ENCODE measurements at places on chromosomes 12 and 14. TPM values are rescaled to one million over a fixed set of nuclear protein-coding genes. Genes with fewer than 3 reads are reported as not detected.
A peak's percentile ranks its signal among the peaks of the same experiment; 100 is the strongest.

- peak; percentile 63 for DNase-seq
Observed at GRCh38 chr12:14167005-14167628, 185.7 kb upstream of the GRIN2B start.

- DNase-seq = no peak
Observed at GRCh38 chr12:94588346-94588745, 62.0 kb downstream of the TMCC3 start.

Gene TAS2R14
- 2.7 TPM for polyA plus RNA-seq

- no peak for DNase-seq
Observed at GRCh38 chr12:28994179-28994715, 154.8 kb upstream of the FAR2 start.

GRCh38 chr12:39989501-39989900, 116.4 kb downstream of the SLC2A13 start:
- no peak for DNase-seq

DNA sequence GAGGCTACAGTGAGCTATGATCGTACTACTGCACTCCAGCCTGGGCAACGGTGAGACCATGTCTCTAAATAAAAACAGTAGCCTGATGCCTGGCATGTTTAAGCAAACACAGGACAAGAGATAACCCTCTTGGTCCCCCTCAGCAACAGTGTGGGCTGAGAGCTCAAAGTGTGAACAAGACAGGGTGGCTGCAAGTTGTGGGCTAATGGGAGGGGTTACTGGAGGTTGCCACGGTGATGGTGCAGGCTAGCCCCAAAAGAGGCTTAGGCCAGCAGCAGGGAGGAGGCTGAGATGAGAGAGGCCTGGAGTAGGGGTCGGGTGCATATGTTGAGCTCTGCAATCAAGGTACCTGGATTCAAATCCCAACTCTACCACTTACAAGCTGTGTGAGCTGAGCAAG, 3.4 kb upstream of the LGMN start:
- no peak for DNase-seq

DNA sequence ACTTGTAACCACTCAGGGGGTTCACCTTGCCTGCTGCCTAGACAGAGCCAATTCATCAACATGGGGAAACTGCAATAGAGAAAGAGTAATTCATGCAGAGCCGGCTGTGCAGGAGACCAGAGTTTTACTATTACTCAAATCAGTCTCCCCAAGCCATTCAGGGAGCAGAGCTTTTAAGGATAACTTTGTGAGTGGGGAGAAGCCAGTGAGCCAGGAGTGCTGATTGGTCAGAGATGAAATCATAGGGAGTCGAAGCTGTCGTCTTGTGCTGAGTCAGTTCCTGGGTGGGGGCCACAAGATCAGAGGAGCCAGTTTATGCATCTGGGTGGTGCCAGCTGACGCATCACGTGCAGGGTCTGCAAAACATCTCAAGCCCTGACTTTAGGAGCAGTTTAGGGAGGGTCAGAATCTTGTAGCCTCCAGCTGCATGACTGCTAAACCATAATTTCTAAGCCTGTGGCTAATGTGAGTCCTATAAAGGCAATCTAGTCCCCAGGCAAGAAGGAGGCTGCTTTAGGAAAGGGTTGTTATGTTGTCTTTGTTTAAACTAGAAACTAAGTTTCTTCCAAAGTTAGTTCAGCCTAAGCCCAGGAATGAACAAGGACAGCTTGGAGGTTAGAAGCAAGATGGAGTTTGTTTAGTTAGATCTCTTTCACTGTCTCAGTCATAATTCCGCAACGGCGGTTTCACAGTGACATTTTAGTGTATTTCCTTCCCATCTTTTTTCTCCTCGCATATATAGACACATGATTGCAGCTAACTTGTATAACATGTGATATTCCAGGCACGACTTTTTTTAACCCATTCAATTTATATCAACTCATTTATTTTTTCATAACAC, 68.9 kb upstream of the NCOR2 start:
- DNase-seq = no peak

GRCh38 chr12:28171356-28172060, 18.7 kb upstream of the CCDC91 start:
- DNase-seq = no peak

Gene GPRC5D
- polyA plus RNA-seq = 0.69 TPM

Gene OTUB2
- polyA plus RNA-seq = 0.48 TPM

- DNase-seq = peak; percentile 50
Observed at GRCh38 chr14:60722357-60723115, 1.6 kb downstream of the SIX4 start.

DNA sequence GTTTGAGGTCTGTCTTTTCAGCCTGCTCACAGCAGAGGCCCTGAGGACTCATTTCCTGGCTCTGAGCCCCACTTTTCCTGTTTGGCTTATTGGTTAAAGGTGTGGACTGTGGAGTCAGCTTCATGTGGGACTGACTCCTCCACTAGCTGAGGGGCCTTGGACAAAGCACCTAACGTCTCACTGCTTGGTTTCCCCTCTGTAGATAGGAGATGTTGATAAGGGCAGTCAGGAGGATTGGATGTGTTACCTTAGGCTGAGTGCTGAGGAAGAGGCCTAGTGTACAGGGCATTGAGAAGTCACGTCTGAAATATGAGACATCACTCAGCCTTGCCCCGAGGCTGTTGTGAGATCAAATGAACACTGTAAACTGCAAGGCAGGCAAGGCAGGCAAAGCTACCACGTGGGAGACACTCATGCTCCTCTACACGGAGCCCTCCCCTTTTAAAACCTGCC, 27.1 kb upstream of the TCL1A start:
- DNase-seq = no peak

Gene ADAM21
- not detected for polyA plus RNA-seq

- DNase-seq = no peak
Observed at GRCh38 chr14:40955131-40955505, 651.6 kb upstream of the LRFN5 start.

DNA sequence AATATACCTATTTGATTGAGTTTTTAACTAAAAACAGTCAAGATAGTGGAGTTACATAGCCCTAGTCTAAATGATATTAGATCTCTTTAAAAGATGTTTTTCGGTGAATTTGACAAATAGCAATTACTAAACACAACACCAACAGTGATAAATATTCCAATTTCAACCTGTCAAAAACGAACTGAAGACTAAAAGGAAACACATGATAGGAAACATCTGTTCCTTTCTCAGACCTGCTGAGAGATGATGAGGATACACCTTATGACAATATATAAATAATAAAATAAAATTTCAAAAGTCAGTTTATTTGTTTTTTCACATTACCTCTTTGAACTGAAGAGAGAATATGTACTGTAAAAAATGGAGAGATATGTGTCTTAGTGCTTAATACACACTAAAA, 232.7 kb downstream of the RASSF9 start:
- no peak for DNase-seq

DNA sequence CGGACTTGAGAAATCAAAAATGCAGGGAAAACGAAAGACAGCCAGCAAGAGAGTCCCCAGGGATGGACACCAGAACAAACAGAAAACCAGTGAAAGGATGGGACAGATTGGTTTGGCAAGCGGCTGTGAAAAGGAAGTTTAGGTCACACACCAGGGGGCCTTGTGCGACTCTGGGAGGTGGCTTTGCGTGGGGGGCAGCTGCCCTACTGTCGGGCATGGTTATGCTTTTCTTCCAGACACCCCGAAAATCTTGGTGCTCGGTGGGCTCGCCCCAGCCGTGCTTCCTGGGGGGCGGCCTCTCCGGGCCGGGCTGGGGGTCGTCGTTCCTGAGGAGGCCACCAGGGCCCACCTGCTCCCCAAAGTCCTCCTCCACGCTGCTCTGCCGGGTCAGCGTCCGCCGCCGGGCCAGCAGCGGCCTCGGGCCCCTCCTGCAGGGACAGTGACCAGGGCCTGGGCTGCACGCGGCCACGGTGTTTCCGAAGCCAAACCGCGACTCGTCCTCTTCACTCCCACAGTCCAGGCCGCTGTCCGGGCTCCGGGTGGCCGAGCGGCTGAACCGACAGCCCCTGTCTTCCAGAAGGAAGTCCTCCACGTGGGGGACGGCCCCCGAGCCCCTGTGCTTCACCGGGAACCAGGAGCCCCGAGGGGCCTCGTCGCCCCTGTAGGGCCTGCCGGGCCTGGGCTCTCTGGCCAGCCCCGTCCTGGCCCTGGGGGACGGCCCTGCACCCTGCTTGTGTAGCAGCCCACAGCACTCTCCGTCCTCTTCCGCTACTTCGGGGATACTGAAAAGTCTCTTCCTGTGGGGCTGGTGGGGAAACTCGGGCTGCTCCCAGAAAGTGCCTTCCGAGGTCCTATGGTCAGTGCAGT, 86.5 kb downstream of the PIWIL1 start:
- no peak for DNase-seq

GRCh38 chr12:51687177-51687576, 96.1 kb downstream of the SCN8A start:
- DNase-seq = no peak
